Osteocyte (in vitro differentiated cells): ENCODE measurements at places on chromosomes 7 and 10.

DNA sequence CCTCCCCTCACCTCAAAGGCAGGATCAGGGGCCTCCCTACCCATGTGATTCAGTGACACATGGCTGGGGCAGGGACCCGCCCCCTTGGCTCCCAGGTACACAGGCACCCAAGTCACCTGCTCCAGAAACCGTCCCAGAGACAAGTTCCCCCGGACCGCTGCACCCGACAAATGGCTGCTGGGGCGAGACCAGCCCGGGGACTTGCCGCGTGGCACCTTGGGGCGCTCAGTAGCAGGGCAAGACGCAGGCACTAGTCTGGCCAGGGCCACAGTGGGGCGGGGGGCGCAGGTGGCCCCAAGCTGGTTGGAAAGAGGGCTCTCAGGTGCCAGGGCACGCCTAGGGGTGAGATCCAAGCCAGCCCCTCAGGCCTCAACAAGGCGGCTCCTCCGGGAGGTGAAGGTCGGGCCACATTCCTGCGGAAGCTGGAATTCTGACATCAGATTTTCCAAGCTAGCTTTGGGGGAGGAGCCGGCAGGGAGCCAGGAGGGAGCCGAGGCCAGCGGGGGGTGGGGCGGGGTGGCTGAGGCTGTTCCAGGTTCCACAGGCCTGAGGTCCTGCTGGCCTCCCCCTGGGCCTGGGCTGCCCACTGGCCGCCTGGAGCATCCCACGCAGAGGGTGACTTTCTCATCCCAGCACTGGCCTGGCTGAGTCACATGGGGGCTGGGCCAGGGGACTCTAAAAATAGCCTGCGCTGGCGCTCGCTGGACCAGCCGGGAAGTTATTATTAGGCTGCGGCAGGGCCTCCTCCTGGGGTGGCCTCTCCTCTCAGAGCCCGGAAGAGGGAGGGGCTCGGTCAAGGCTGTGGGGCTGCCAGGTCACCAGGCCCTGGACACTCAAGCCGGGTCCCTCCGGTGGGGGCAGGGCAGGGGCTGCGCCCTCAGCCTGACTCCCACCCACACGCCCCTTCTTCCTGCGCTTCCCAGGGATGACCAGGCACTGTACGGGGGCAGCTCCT is 20.5 kb upstream of the INPP5A start:
- DNase-seq, result peak; percentile 98

DNA sequence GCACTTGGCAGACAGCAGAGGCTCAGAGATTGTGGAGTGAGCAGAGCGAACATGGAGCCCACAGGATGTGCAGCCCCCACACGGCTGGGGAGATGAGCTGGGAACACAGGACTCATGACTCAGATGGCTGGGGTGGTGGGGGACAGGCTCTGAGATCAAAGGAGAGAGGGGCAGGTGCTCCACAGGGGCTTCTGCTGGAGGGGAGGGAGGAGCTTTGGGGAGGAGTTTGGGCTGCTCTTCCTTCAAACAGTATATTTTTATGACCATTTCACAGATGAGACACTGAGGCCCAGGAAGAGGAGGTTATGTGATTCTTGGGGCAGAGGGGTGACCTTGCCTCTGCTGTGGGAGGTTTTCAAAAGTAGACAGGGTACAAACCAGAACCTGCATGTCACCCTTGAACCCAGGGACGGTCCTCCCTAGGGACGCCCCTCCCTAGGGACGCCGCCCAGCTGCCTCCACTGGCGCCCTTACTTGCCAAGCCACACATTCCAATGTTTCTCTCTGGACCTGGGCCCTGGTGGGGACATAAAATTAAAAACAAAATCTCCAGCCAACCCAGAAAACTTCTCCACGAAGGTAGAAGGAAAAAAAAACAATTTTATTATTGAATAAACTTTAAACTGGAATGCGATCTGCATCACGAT is 981 bp upstream of the CRYGN start:
- no peak for DNase-seq

DNA sequence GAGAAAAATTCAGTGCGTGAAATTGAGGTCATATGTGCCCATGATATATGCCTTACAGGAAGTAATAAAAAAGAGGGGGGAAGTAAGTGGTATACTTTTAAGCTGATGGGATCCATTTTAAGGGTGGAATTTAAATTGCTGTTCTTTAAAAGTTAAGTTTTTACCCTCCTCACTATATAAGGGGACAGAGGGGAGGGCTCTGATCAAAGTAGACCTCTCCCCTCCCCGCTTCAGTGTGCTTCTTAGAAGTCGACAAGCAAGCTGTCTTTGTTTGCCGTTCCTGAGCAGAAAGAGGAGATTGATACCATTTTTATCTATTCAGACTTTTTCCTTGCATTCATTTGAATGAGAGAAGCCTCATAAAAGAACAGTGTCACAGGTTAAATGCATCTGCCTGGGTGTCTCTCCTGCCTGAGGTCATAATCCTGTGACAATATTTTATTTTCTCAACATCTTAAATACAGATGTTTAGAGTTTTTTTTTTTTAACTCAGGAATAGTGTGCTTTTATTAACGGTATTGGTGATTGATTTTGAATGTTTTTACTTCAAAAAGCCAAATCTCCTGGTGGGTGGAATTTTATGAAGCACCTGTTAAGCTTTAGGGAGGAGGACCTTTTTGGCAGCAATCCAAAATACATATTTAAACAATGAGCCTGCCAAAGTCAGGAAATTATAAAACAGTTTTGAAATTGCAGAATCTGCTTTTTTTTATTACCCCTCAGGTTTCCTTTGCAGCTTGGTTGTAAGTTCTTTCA is 141.7 kb downstream of the KAT6B start:
- DNase-seq, result no peak

DNA sequence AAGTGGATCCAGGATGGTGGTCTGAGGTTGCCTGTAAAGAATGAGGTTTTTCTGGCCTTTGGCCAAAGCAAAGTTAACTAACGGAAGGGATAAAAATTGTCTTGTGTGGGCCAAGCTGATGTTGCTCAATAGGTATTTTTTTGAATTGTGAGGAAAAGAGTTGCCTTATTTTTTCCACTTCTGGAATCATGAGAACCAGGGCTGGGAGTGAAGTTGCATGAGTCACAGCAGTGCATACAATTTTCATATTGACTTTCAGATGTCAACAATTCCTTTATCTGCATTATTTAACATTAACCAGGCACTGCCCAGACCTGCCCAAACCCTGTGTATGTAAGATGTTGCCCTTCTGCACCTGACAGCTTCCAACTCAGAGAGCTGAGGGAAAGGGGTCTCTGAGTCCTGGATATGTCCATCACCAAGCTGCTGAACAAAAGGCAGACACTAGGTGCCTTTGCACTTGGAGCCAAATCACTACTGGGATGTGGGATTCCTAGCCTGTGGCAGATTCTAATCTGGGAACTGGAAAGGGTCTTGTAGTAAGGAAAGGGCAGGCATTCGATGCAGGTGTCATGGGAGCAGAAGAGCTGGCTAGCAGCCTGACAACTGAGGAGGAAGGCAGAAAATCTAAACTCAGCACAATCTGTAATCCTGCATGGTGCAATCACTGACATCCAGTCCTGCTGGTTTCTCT is 52.3 kb upstream of the SLC35B4 start:
- DNase-seq, result no peak

DNA sequence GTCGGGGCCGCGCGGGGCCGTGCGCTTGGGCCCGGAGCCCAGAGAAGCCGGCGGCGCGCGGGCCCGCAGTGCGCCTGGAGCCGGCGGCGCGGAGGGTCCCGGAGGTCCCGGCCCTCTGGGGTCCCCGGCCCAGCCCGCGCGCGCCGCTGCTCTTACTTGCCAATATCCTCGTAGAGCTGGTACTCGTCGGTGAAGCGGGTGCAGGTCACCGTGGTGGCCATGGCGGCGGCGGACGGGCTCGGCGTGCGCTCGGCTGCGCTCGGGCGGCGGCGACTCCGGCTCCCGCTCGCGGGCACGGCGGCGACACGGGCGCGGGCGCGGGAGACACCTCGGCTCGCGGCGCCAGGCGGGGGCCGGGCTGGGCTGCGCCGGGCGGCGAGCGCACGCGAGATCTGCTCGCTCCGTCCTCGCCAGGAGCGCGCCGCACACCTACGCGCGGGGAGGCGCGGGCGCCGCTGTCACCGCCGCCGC is at the start of gene CAMK2B:
CAMK2B (minus strand) TSS at position 394 of the 471 bp plus-strand sequence; CDS start at position 221, 173 bp downstream.
- DNase-seq, result no peak

GRCh38 chr10:106570268-106570667 is 594.2 kb downstream of the SORCS1 start:
- no peak for DNase-seq

DNA sequence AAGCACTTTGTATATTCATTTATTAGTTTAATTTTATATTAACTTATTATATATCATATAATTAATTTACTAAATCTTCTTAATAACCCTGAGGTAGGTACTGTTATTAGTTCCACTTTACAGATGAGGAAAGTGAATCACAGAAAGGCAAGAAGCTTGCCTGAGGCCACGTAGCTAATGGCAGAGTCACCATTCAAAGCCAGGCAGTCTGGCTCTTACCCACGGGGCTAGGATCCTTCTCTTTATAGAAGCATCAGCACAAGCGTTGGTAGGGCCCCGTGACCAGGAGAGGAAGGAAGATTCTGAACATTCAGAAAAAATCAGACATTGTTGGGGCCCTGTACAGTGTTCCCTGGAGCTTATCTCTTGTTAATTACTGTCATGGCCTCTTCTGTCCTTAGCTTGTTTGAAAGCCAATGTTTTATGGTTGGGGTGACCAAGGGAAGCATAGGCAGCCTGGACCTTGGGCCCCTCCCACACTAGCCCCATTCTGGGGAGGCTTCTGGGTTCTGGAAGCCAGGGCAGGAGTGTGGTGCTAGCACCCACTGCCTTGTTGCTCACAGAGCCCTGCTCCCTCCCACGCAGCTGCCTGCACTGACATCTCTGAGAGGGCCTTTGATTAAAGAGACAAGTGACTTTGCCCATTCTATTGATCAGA is 31.1 kb upstream of the SLF2 start:
- no peak for DNase-seq

DNA sequence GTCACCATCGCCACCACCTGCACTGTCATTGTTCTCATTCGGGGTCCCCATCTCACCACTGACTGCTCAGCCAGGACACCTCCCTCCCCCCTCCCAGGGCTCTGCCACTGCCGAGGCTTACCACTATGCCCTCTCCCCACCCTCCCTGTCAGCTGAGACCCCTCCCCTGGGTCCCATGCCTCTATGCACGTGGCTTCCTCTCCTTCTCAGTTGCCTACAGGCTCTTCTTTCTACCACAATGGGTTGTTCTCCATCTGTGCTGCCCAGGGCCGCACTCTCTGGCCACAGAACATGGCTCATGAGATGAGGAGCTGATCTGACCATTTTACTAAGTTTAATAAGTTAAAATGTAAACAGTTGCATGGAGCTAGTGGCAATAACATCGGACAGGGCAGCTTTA is 16.1 kb upstream of the EN2 start:
- no peak for DNase-seq
